NCI-H2227 treated with DMSO at 0.1 percent for 48 hours (cell line): ENCODE measurements at places on chromosomes 13 and 19.

DNA sequence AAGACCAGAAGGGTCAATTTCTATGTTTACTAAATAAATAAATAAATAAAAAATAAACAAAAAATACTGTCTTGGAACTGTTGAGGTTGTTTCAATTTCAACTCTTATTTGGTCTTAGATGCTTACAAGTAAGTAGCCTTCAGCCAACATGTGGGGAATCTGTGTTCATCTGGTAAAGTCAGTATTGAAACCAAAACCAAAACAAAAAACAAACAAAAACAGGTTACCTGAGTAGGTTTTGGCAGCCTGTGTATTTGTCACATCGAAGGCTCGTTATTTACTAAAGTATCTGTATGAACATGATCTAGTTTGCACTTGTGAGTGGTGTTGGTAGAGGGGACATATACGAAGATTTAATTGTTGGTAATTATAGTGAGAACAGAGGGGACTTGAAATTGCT is 471.5 kb downstream of the SLITRK5 start:
- DNase-seq, result no peak

- DNase-seq, result peak; percentile 20
These were observed 793.9 kb upstream of the PCDH20 start for GRCh38 chr13:62209529-62209928.

- DNase-seq, result no peak
These were observed 230.8 kb downstream of the DCT start for GRCh38 chr13:94248454-94249228.

DNA sequence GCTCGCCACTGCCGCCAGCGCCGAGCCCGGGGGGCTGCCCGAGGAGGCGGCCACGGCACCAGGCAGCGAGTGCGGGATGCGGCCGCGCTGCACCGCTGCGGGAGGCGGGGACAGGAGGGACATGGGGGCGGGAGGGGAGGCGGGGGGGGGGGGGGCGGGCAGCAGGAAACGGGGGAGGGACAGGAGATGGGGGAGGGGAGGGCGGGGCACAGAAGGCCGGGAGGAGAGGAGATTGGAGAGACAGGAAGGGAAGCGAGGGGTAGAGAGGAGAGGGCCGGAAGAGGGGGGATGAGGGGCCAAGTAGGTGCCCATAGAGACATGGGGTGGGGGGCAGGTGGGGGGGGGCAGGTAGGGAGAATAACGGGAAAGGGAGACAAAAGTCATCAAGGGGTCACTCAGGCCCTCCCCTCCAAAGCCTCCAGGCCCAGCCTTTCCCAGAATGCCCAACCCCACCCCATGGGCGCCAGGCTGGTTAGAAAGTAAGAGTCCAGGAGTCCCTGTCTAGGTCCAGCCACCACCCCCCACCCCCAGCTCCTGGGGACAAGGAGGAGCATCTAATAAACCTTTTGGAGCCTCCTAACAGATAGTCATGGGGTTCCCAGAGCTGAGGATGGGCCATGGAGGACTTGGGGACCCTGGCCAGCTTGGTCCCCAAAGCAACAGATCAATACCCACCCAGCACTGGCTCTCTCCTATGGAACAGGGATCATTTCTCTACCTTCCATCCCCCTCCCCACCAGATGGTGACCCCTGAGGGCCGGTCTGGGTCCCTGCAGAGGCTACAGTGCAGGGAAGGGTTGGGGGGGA is 9.5 kb downstream of the NR2F6 start:
- peak; percentile 45 for DNase-seq

DNA sequence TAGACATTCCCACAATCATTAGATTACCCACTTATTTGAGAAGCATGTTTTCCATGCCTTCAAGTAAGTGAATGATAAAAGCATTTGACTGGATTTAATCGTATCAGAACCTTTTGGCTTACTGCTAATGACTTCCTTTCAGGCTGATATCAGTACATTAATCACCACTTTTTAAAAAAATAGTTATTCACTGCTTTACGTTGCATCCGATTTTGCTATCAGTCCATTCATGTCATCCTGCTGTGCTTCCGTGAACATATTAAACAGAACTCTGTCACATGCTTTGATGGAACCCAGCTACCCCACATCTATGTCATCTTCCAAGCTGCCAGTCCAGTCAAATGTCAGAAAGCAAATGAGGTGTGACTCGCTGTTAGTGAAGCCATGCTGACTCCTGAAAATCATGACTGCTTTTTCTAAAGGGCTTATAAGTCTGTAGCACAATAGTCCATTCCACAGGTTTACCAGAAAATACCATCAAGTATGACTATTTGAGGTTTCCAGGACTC is 440.9 kb downstream of the IRS2 start:
- DNase-seq, result no peak

GRCh38 chr13:97255515-97256021 is 33.4 kb downstream of the MBNL2 start:
- no peak for DNase-seq

- DNase-seq, result peak; percentile 19
These were observed 129.5 kb downstream of the ATP8A2 start for GRCh38 chr13:25501231-25501630.

- no peak for DNase-seq
These were observed 239.9 kb downstream of the VWA8 start for GRCh38 chr13:41720839-41721561.

DNA sequence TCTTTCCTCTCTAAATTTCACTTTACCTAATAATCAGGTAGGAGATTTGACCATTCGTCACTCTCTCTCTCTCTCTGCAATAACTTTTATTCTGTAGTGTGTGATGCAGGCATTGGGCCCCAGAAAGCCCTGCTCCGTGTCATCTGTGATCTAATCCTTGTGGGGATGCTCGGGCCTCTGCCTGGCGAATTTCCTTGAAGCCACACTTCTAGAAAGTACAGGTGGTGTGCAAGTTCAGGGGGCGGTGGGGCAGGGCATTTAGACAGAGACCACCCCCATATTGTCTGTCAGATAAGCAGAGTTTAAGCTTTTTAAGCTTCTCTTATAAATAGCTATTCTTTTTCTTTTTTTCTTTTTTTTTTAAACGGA is 53.4 kb upstream of the GPR12 start:
- DNase-seq, result no peak

DNA sequence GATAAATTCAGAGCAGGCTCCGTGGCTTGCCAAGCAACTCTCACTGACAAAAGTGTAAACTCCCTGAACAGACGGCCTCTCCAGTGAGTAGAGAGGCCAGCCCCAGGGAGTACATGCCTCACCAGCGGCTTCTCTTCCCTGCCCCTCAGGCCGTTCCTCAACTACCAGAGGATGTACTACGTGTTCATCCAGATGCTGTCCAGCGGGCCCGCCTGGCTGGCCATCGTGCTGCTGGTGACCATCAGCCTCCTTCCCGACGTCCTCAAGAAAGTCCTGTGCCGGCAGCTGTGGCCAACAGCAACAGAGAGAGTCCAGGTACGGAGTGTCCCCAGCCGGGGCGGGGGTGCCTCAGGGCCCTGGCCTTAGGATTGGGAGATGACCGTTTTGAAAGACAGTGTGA is 93.4 kb upstream of the MCF2L start:
- no peak for DNase-seq

DNA sequence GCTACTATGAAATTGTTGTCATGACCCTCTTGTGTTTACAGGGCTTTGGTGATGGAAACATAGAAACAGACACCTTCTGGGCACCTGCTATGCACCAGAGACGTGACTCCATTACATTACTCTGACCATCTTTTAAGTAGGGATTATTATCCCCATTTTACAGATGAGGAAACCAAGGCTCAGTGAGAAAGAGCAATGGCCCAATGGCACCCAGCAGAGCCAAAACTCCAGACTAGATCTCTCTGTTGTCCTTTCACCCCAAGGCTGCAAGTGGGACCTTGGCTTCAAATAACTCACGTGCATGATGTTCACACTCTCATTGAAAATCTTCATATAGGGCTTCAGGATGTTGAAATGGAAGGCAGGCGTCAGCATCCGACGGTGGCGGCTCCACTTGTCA is 5.9 kb downstream of the CYP4F2 start:
- DNase-seq, result no peak

GRCh38 chr13:33554919-33555791 is 262.8 kb upstream of the RFC3 start:
- DNase-seq, result no peak

DNA sequence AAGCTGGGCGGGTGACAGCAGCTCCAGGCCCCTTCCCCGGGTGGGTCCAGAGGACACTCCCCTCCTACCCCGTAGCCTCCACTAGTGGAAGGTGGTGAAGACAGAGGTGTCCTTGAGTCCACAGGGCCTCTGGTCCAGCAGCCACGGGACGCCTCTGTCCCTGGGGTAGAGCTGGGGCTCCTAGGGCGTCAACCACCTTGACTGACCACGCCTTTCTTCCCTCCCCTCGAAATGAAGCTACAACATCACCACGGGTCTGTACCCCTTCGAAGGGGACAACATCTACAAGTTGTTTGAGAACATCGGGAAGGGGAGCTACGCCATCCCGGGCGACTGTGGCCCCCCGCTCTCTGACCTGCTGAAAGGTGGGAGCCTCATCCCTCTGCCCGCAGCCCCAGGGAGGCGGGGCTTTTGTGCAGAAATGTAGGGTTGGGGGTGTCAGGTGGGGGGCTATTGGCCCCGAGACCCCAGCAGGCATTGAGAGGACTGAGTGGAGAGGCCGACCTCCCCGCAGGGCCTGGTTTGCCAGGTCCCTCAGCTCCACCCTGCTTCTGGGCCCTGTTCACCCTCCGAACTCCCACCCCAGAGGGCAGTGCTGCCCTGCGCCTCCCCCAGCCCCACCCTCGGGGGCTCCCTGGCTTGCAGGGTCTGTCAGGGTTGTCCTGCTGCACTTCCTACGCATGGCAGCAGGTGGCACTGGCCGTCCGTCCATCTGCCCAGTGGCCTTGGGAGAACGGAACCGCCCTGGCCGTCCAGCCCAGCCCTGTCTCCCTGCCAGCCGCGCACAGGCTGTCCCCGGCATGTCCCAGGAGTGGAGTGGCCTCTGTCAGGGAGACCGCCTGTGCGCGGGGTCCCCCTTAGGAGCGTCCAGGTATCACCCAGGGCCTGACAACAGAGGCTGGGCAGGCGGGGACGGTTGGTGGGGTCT is 15.7 kb downstream of the STK11 start:
- DNase-seq, result no peak

GRCh38 chr19:41575998-41576397 is at the start of gene CEACAM21:
Gene CEACAM21, plus strand, starts transcription at chr19:41576166. Its CDS starts 109 bp downstream, at chr19:41576275.
- no peak for DNase-seq

GRCh38 chr19:577439-578392 is 5.3 kb downstream of the BSG start:
- no peak for DNase-seq

DNA sequence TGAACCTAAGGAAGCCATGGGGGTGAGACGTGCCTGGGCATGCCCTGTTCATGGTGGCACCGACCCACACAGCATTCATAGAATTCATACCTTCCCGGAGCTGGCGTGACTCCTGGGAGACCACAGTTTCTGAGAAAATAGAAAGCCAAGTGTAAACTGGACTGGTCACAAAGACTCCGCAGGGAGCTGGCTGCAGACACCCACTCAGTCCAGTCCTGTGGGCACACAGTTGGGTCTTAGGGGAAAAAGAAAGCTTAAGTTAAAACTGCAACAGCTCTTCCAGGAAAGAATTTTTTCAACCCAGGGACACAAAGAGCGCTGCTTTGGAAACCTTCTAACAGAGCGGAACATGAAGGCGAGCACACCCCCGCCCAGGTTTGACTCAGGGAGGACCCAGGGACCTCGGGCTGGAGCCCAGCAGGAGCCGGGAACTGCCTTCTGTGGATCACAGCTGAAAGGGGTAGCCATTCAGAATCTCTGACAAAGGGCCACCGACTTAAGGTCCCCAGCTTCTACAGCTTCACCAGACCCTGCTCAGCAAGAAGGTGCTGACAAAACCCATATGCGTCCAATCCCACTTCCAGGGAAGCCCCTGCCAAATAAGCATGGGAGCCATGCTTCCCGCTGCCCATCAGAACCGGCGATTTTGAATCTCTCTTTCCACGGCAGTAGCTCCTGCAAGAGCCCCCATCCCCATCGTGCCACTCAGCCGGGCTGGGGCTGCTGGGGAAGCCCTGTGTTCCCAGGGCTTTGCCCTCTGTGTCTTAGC is 183.7 kb downstream of the COL4A1 start:
- no peak for DNase-seq

GRCh38 chr19:58145849-58146248 is 4.7 kb downstream of the ZNF329 start:
- DNase-seq, result no peak

DNA sequence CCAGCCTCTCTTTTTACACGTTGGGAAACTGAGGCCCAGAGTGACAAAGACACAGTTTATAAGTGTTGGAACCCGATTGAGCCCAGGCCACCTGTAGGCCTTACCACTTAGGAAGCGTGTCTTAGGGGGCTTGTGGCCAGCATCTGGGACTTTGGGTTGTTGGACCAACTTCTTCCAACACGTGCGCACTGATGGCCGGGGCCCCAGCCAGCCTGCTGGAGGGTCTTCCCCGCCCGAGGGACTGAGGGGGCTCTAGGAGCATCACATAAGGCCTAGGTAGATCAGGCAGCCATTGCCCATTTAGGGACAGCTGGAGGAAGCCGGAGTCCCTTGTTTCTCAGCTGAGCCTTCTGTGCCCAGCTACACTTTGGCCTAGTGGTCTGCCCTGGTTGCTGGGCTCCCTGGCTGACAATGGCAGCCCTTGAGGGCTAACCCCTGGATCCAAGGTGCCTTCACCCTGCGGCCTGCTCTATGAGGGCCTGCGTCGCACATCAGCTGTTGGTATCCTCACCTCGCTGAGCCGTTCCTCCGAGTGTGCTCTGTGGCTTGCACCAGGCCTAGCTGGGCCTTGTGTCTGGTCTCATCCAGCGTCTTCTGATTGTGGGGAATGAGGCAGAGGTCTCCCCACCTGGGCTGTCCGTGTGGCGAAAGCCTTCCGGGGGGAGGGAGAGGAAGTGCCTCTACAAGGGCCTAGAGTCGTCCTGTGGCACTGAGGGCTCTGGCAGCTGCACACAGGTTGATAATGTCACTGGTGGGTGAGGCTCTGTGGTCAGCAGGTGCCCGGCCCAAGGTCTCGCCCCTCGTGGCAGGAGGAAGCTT is 1.2 kb downstream of the RAB11B start:
- DNase-seq, result no peak

DNA sequence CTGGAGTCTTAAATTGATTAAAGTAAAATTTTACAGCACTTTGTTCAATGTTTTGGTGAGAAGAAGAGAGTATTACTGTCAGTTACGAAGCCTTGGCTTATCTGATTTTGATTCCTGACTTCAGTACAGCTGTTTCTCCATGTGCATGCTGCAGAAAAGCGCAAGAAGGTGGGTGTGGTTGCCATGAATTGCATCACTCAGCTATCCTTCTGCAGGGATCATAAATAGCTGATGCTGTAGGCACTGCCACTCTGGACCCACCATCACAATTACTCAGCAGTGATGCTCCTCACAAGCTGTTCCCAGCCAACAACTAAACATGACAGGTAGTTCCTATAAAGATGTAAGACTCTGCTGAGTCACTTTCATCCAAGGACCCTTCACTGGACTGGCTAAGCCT is 321.2 kb downstream of the IRS2 start:
- no peak for DNase-seq

GRCh38 chr13:19681517-19681916 is 48.1 kb downstream of the MPHOSPH8 start:
- DNase-seq, result no peak

- no peak for DNase-seq
These were observed 4.9 kb upstream of the ZC3H13 start for GRCh38 chr13:46057256-46058015.

GRCh38 chr13:99044764-99045163 is 66.9 kb upstream of the DOCK9 start:
- no peak for DNase-seq
